ENCODE measurements at places on chromosomes 6 and 20. TPM values are rescaled to one million over a fixed set of nuclear protein-coding genes. Genes with fewer than 3 reads are reported as not detected.

Gene OPRL1
- polyA plus RNA-seq: 0.25 TPM

Gene PAK5
- polyA plus RNA-seq: 0.01 TPM

Gene MTFR2
- 12.0 TPM for polyA plus RNA-seq

Gene APCDD1L
- 3.7 TPM for polyA plus RNA-seq

Gene PNPLA1
- polyA plus RNA-seq: 0.32 TPM

Gene LGSN
- polyA plus RNA-seq: not detected

Gene CLPSL1
- polyA plus RNA-seq: not detected

DNA sequence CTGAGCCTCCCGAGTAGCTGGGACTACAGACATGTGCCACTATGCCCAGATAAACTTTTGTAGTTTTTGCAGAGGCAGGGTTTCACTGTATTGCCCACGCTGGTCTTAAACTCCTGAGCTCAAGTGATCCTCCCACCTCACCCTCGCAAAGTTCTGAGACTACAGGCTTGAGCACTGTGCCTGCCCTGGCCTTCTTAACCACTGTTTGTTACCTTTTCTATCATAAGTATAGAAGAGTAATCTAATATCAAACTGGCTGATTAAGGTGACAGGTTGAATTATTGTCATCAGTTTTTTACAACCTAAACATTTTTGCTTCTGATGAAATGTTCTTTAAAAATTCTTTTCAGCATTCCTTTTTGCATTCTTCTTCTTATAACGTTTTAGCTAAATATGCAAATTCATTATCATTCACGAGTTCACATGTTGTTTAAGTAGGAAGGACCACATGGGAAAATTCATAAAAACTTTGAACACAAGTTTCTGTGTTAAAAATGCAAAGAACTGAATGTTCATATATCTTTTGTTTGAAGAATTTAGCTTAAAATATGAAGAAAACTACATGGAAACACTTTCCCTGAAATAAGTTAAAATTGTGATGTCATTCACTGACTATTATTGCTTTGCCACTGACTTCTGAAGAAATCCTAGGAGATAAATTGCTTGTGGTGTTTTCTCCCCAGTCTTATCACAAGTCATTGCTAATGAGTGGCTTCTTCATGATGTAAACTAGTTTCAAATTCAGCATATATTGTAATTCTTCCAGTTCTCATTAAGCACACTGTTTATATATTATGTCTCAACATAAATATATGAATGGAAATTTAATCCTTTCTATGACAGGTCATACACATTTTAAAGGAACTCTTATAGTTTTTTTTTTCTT, 106.7 kb downstream of the ADGRB3 start:
- no peaks in the 10 kb centered on the region for H3K36me3 ChIP-seq
- H3K27me3 ChIP-seq: no peaks in the 10 kb centered on the region
- H3K4me1 ChIP-seq: no peaks in the 10 kb centered on the region
- no peak overlapping the region for H3K4me3 ChIP-seq
- DNase-seq: no peak

GRCh38 chr6:42774201-42774600, 7.7 kb upstream of the BICRAL start:
- H3K36me3 ChIP-seq: no peaks in the 10 kb centered on the region
- H3K27me3 ChIP-seq: no peaks in the 10 kb centered on the region
- H3K4me3 ChIP-seq: no peak overlapping the region
- peaks cover 5% of the 10 kb centered on the region for H3K4me1 ChIP-seq
- no peak overlapping the region for H3K27ac ChIP-seq
- DNase-seq: no peak

- H3K27ac ChIP-seq: no peak overlapping the region
- no peak overlapping the region for H3K4me3 ChIP-seq
- no peaks in the 10 kb centered on the region for H3K27me3 ChIP-seq
- DNase-seq: no peak
- no peaks in the 10 kb centered on the region for H3K4me1 ChIP-seq
Observed at GRCh38 chr6:128316258-128316929, 204.0 kb downstream of the PTPRK start.

- H3K4me3 ChIP-seq: peak overlapping the region; percentile 35
- H3K4me1 ChIP-seq: peaks cover 22% of the 10 kb centered on the region
- H3K27ac ChIP-seq: no peak overlapping the region
- H3K36me3 ChIP-seq: no peaks in the 10 kb centered on the region
- no peak for DNase-seq
Observed at GRCh38 chr20:35618263-35619131, 2.9 kb downstream of the SPAG4 start.

DNA sequence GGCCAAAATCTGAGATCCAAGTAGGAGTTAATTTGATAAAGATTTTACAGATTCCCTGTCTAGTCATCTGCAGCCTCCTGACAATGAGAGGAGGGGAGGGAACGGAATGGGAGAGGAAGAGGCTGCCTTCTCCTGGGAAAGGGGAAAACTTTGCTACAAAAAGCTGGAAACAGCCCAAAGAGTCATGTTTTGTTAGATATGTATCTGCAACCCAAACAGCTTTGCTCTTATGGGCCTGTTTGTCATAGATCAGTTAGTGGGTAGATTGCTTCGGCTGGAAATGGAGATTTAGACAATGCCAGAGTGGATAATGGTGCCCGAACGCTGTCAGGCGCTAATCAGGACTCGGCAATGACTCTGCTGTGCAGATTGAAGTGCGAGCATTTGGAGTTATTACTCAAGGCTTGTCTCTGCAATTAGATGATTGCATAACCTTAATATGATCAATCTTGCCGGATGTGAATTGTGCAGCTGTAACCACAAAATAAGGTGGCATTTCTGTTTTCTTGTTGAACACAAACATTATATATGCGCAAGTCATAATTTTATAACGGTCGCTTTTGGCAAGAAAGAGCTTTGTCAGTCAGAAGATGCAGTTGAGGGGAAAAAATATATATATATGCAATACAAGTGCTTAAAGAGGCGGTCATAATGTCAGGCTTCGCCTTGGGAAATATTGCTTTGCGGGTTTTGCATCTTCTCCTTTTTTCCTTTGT, 92.4 kb upstream of the MAFB start:
- no peak overlapping the region for H3K27ac ChIP-seq
- H3K27me3 ChIP-seq: peaks cover 7% of the 10 kb centered on the region
- no peaks in the 10 kb centered on the region for H3K36me3 ChIP-seq
- no peaks in the 10 kb centered on the region for H3K4me1 ChIP-seq
- DNase-seq: no peak

DNA sequence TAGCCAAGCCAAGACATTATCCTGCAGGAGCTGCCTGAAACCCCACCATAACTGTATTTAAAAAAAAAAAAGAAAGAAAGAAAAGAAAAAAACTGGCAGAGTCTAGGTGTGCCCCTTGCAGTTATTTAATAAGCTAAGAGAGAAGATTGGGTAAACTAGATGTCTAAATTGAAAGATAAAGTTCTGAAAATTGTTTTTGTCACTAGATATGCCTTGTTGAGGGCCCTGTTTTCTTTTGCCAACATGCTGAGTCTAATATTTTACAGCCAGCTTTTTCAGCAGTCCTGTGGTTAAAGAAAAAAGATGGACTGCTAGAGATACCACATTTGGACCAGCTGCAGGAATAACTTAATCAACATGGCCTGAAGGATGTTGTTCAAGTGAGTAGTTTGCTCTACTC, 116.3 kb upstream of the TCF21 start:
- no peak overlapping the region for H3K4me3 ChIP-seq
- H3K27me3 ChIP-seq: no peaks in the 10 kb centered on the region
- no peak overlapping the region for H3K27ac ChIP-seq
- H3K36me3 ChIP-seq: no peaks in the 10 kb centered on the region
- peaks cover 9% of the 10 kb centered on the region for H3K4me1 ChIP-seq

DNA sequence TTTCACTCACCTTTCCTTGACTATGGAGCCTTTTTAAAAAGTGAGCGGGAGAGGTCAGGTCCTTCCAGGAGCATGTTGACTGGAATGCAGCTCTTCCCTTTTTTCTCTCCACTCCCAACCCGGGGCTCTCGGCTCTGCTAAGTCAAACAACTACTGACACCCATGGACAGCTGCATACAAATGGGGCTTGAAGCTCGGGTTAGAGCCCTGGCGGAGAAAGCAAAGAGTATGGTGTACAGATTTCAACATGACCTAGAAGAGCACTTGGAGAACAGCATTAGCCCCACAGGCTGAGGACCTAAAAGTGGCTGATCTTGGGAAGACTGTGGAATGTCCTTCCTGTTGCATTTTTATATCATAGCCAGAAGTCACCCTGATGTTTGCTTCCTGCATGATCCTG, 162.0 kb upstream of the STMND1 start:
- no peak overlapping the region for H3K4me3 ChIP-seq
- no peak overlapping the region for H3K27ac ChIP-seq
- no peaks in the 10 kb centered on the region for H3K36me3 ChIP-seq
- no peak for DNase-seq
- H3K4me1 ChIP-seq: no peaks in the 10 kb centered on the region

DNA sequence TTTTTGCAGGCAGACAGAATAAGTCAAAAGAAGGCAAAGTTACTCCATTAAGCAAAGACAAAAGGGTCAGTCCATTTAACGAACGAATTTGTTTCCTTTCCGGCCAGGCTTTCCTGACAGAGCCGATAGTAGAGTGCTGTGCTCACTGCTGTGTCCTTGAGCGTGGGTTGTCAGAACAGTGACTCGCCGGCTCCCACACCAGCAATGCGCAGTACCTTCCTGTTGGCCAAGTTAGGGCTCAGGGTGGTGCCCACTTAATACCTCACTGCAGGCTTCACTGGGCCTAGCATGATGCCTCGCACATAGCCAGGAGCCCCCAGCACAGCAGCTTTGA, 294.7 kb downstream of the FOXC1 start:
- H3K27ac ChIP-seq: no peak overlapping the region
- H3K4me1 ChIP-seq: no peaks in the 10 kb centered on the region
- no peak for DNase-seq
- no peaks in the 10 kb centered on the region for H3K27me3 ChIP-seq
- no peaks in the 10 kb centered on the region for H3K36me3 ChIP-seq
- no peak overlapping the region for H3K4me3 ChIP-seq

- no peak for DNase-seq
- H3K27ac ChIP-seq: no peak overlapping the region
- peaks cover 22% of the 10 kb centered on the region for H3K4me1 ChIP-seq
- no peaks in the 10 kb centered on the region for H3K36me3 ChIP-seq
Observed at GRCh38 chr6:129648819-129649491, 61.0 kb downstream of the ARHGAP18 start.

- H3K27ac ChIP-seq: no peak overlapping the region
- no peak overlapping the region for H3K4me3 ChIP-seq
- H3K27me3 ChIP-seq: no peaks in the 10 kb centered on the region
- no peak for DNase-seq
- H3K36me3 ChIP-seq: no peaks in the 10 kb centered on the region
Observed at GRCh38 chr6:169501777-169502313, 200.0 kb downstream of the WDR27 start.

DNA sequence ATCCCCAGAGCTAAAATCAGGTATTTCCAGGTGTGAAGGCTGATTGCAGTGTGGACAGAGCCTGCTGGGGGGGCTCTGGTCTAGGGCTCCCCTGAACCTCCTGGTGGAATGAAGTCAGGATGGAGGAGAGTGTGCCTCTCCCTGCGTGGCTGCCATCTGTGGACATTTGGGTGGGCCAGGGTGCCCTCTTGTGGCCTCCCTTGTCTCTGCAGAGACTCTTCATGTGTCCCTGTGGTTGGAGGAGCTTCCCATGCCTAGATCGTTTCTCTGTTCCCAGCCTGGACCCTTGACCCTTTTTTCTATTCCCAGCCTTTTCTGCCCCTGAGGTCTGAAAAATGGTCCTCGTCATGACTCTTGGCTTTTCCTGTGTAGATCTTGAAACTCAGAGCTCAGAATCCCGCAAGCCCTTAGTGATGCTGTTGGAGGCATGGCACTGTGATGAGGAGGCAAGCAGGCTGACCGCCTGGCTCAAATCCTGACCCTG, 9.9 kb upstream of the PSMF1 start:
- no peaks in the 10 kb centered on the region for H3K36me3 ChIP-seq
- no peaks in the 10 kb centered on the region for H3K27me3 ChIP-seq
- DNase-seq: no peak
- no peak overlapping the region for H3K4me3 ChIP-seq
- no peak overlapping the region for H3K27ac ChIP-seq
- no peaks in the 10 kb centered on the region for H3K4me1 ChIP-seq

DNA sequence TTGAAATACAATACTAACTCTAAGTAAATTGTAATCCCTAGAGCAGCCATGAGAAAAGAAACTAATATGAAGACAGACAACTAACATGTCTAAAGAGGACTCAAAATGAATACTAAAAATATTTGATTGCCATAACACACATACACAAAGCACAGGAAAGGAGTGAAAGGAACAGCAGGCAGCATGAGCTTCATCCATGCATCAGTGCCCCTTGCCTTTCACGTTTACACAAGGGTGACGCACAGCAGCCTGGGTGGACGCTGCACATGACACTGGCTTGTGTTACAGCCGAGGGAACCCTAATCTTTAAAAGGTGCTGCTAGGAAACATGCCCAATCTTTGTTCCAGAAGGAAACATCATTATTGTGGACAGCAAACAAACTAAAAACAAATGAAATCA, 123.5 kb downstream of the MAN1A1 start:
- no peaks in the 10 kb centered on the region for H3K27me3 ChIP-seq
- no peak for DNase-seq
- H3K4me1 ChIP-seq: no peaks in the 10 kb centered on the region
- H3K36me3 ChIP-seq: no peaks in the 10 kb centered on the region
- no peak overlapping the region for H3K4me3 ChIP-seq
- no peak overlapping the region for H3K27ac ChIP-seq

- no peaks in the 10 kb centered on the region for H3K4me1 ChIP-seq
- H3K27ac ChIP-seq: no peak overlapping the region
- H3K36me3 ChIP-seq: no peaks in the 10 kb centered on the region
- no peak overlapping the region for H3K4me3 ChIP-seq
Observed at GRCh38 chr6:38499529-38500096, 140.1 kb downstream of the BTBD9 start.

- no peaks in the 10 kb centered on the region for H3K36me3 ChIP-seq
- peaks cover 12% of the 10 kb centered on the region for H3K4me1 ChIP-seq
- no peak overlapping the region for H3K4me3 ChIP-seq
- no peak for DNase-seq
- no peaks in the 10 kb centered on the region for H3K27me3 ChIP-seq
- H3K27ac ChIP-seq: no peak overlapping the region
Observed at GRCh38 chr20:18271160-18271559, 17.2 kb upstream of the ZNF133 start.

- peaks cover 18% of the 10 kb centered on the region for H3K27me3 ChIP-seq
- H3K4me3 ChIP-seq: no peak overlapping the region
- DNase-seq: no peak
- H3K27ac ChIP-seq: no peak overlapping the region
- no peaks in the 10 kb centered on the region for H3K4me1 ChIP-seq
Observed at GRCh38 chr20:2006452-2007361, 12.8 kb upstream of the PDYN start.

GRCh38 chr6:80725156-80725930, 618.9 kb downstream of the BCKDHB start:
- no peak for DNase-seq
- no peak overlapping the region for H3K27ac ChIP-seq

DNA sequence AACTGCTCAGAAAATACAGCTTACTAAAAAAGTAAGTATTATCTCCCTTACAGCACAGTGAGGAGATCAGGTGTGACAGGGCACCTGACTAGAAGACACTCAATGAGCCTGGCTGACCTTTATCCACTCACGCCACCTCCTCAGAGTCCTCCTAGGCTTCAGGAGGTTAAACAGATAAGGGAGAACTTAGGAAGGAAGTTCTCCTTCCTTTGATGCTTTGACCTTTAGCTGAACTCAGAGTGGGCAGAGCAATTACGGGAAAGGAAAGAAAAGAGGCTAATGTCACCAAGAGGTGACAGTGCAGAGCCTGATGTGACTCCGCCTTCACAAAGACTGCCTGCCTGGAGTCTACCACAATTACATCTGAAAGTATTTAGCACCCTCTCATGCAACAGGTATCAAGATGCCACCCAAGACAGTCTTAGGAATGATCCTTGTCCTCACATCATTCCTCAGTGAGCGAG, 36.7 kb downstream of the MAN1A1 start:
- no peak for DNase-seq
- no peak overlapping the region for H3K4me3 ChIP-seq
- H3K36me3 ChIP-seq: no peaks in the 10 kb centered on the region
- no peak overlapping the region for H3K27ac ChIP-seq
- peaks cover 3% of the 10 kb centered on the region for H3K4me1 ChIP-seq
